ENCODE measurements at places on chromosomes 3 and 15.

- DNase-seq: no peak
Observed at GRCh38 chr3:27253831-27254230, 115.4 kb downstream of the NEK10 start.

DNA sequence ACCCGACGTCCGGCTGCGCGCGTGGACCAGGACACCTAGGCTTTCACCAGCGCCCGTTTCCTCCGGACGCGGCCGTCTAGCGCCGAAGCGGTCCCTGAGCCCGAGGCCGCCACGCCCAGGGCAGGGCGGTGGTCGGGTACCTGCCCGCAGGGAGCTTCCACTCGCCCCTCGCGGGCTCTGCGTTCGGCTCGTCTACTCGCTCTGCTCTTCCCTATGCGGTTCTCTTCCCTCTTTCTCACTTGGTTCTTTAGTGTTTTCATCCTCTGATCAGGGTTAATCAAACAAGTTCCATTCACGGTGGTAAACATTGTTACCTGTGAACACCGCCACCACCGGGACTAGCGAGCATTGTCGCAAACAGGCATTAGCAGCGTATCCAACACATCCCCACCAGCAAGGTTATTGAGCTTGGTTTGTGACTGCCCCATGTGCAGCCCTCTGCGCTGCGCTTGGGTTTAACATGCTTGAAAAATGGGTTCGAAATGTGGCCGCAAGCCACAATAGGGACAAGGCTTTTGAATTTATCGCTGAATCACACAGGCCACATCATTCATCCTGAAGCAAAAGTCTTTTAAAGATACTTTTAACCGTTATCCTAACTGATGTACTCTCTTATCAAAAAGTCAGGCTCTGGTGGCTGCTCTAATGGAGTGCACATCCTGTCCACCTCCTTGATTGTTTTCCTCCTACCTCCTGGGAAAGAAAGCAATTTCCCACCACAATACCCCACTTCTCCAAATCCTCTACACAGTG lies 843 bp upstream of the CD47 start:
- DNase-seq: peak; percentile 39

DNA sequence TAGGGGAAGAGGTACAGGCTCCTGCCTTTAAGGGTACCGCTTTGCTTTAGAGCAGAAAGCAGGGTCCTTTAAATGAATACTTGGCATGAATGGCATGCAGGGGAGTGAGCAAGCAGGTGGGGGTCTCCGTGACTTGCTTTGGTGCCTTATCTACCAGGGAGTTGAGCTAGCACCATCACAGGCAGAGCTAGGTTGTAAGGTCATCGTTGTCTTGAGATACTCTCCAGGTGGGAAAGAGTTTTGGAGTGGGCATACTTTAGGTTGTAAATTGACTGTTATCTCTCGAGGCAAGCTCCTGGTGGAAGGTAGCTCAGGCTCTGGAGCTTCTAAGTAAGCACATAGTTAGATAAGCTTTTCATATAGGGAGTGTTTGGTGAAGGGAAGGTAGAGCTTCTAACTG lies 5.6 kb downstream of the GASK1A start:
- no peak for DNase-seq

DNA sequence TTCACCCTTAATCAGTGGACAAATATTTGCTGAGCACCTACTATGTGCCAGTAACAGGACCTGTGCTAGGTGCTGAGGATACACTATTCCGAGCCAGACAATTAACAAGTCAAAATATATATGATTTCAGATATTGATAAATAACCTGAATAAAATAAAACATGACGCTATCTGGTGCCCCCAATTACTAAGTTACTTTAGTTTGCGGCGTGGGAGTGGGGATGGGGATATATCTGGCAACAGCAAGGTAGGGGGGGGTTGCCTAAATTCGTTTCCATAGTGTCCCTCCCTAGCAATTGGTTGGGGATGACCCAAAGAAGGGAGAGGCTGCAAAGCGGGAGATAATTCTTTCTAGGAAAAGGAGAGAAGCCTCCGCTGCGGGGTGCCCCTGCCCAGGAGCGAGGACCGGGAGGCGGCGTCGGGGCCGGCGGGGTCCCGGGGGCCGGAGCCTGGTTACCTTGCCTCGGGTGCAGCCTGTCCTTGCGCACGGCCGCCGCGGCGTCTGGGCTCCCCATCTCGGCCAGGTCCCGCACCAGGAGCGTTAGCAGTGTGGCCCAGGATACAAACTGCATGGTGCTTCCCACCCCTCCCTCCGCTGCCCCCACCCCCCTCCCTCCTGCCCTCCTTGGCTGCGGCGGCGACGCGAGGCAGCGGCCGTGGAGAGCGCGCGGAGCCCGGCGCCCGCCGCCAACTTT lies 567 bp downstream of the ADAMTS9 start:
- DNase-seq: no peak

- DNase-seq: no peak
Observed at GRCh38 chr15:92709110-92709790, 53.7 kb upstream of the FAM174B start.

DNA sequence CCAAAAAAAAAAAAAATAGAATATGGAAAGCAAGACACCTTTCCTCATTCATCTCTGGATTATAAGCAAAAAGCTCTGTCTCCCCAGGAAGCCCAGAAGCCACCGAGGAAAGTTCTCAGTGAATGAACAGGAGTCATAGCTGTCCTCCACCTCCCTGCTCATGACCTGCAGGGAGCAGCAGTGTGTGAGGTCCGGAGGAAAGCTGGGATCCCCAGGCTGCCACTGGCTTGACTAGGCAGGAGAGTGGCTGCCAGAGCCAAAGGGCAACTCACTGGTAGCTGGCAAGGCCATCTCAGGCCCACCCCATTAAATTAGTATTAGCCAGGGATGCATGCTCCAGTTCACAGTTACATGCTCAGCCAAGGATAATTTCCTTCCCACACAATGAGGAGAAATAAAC lies 191.6 kb upstream of the STT3B start:
- DNase-seq: no peak

DNA sequence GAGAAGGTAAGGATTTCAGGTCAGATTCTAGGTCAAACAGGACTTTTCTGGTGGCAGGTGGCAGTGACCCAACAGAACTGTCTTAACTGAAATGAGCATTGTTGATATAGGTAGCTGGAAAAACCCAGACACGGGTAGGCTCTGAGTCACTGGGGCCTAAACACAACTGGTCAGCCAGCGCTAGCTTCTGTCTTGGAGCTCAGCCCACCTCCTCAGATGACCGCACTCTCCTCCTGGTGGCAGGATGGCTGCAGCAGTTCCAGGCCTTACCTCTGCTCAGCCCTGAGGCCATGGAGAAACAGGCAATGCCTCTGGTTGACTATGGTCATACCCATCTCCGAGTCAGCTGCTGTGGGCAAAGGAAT lies 61.1 kb upstream of the GATA2 start:
- DNase-seq: no peak

DNA sequence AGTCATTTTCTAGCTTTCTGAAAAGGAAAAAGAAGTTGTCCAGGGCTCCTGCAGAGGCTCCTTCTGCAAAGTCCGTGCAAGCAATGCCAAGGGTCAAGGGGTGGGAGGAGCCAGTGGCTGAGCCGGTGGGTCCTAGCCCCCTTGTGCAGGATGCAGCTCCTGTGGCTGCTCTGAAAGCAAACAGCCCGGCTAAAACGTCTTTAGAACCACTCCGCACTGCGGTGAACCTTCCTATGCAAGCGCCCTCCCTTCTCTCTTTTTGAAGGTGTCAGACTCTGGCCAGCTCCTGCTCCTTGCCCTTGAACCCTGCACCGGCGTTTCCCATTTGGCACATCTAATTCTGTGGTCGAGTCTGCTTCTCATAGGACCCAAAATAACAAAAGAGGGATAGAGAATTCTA lies 183.1 kb downstream of the UACA start:
- no peak for DNase-seq

DNA sequence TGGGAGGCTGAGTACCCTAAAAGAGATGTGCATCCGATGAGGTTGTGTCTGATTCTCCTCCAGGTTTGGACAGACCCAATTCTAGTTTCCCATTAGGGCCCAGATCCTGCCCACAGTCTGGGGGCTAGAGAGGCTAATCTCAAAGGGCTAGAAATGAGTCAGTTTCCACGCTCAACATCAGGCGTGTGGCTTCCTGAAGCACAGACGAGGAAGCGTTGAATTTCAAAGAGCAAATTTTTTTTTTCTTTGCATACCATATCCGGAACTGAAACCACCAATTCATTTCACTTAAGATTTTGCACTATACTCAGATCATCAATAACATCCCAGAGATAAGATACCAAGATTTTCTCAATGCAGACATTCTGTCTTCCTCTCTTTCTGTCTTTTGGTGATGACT lies 173.8 kb upstream of the BCL6 start:
- peak; percentile 72 for DNase-seq

DNA sequence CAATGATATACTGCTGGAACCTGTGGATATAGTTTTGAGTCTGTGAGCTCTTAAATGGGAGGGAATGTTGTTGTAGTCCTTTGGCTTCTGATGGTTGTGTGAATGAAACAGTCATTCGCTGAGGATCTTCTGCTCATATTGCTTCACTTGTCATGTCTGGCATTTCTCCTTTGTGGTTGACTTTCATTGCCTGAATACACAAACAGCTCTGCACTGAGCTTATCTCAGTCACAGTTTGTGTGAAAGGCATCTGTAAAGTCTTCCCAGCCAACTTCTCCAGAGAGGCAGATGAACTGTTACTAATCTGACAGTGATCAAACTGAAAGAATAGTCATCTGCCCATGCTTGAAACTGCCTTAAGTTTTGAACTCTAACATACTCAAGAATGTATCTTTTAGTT lies 59.8 kb downstream of the TMED3 start:
- DNase-seq: no peak

Data from CD4-positive, alpha-beta T cell treated with Interleukin-2 at 100 ng/mL for 4 hours (primary cell).